ENCODE measurements at places on chromosomes 4 and X.

DNA sequence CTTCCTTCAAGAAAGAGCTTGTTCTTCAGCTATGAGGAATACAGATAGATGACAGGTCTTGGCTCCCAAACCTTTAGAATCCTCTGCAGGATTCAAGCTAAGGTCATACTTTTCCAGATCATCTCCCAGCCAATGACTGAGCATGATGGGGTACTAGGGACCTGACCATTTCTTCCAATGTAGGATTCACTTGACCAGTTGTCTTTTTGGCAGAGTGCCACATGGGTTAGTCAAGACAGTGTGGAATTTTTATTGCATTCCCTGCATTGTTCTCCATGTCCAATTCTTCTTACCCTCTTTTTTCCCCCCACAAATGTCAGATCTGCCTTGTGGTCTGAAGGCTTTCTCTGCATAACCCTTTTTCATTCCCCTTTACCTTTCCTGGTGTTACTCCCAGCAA lies 99.5 kb downstream of the CCSER1 start:
- DNase-seq: no peak

GRCh38 chr4:5391492-5391891 lies 316.9 kb downstream of the EVC2 start:
- no peak for DNase-seq

- DNase-seq: no peak
Observed at GRCh38 chr4:142281999-142282398, 564.1 kb downstream of the INPP4B start.

GRCh38 chrX:2576793-2577192 lies 76.0 kb upstream of the DHRSX start:
- no peak for DNase-seq

DNA sequence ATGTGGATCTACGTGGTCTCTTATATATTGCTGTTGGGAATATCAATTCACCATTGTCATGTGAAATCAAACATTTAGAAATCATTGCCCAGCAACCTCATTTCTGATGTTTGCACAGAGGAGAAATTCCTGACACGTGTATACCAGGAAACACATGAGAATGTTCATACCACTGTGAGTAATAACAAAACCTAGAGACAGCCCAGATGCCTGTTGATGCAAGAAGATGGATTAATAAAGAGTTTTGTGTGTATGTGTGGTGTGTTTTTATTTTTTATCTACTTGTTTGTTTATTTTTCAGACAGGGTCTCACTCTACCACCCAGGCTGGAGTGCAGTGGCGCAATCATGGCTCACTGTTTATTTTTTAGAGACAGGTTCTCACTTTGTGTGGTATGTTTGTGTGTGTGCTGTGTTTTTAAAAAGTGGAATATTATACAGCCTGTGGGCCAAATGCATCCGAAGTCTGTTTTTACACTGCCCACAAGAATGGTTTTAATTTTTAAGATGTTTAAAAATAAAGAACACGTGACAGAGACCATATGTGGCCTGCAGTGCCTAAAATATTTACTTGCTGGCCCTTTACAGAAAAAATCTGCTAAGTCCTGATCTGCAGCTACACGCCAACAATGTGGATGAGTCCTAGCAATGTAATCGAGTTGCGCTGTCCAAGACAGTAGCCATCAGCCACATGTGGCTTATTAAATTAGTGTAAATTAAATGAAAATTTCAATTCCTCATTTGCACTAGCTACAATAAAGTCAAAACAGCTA lies 39.2 kb downstream of the TXLNG start:
- DNase-seq: no peak

GRCh38 chr4:184506527-184507121 lies 32.3 kb upstream of the IRF2 start:
- DNase-seq: no peak

- DNase-seq: no peak
Observed at GRCh38 chr4:84058201-84058600, 440.9 kb downstream of the NKX6-1 start.

- DNase-seq: no peak
Observed at GRCh38 chrX:23782455-23782854, 518 bp upstream of the SAT1 start.

DNA sequence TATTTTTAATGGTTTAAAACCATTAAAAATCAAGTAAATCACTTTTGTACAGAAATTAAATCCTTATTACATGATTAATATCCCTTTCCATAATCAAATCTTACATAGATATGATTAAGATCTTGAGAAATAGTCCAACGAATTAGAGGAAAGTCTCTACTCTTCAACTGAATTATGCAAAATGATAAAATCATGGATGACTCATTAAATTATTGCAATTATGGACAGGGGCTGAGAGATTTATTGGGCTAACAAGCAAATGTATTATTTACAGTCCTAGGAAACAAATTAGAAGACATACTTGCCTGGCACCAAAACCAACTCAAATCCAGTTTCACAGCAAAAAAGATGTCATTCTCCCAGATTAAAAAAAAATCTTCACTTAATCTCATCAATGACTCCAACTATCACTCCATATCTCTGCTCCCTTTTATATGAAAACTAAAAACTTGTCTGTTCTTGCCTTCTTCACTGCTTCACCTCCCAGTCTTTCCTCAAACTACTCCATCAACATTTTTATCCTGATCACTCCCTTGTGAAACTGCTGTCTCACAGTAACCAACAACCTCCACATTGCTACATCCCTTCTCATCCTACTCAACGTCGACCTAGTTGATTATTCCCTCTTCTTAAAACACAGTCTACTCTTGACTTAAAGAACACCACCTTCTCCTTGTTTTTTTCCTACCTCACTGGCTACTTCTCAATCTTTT lies 18.4 kb upstream of the DDX60 start:
- DNase-seq: no peak

GRCh38 chr4:150264595-150265161 lies 186.4 kb downstream of the DCLK2 start:
- no peak for DNase-seq

DNA sequence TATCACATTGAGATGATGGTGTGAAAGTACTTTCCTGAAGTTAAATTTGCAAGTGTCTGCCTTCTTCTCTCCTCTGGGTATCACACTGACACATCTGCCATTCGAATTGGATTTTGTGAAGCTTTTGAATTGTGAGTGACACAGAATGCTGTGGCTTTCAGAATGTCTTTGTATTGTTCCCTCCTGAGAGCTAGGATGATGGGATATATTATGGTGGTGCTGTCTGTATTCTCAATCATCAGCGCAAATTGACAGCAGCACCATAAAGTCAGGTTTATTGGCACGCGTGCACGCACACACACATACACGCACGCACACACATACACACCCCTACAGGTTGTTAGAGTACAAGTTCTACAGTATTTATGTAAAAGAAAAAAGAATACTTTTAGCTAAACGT lies 143.3 kb downstream of the AWAT2 start:
- DNase-seq: no peak

DNA sequence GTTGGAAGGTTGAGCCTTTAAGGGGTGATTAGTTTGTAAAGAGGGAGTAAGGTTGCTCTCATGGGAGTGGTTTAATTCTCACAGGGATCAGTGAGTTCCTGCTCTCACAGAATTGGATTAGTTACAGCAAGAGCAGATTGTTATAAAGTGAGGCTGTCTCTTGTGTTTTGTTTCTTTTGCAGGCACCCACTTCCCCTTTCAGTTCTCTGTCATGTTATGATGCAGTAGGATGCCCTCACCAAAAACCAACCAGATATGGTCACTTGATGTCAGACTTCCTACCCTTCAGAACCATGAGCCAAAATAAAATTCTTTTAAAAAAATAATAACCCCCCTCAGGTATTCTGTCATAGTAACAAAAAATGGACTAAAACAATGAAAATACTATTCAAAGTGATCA lies 19.9 kb upstream of the IGSF1 start:
- DNase-seq: no peak

DNA sequence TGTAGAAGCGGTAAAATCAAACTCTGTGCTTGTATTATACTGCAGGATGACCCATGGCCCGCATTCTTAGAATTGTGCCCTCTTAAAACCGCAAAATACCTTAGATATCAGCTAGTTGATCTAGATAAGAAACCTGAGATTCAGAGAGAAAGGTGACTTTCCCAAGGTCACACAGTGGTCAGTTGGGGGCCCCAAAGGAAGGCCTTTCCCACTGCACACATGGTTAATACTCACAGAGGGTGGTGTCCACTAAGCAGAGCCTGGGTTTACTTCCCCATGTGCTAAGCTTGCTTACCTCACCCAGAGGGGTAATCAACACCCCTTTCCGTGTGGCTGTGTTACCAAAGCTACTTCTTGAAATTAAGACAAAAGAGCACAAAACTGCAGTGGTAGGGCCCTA lies 66.3 kb downstream of the RBM47 start:
- no peak for DNase-seq

DNA sequence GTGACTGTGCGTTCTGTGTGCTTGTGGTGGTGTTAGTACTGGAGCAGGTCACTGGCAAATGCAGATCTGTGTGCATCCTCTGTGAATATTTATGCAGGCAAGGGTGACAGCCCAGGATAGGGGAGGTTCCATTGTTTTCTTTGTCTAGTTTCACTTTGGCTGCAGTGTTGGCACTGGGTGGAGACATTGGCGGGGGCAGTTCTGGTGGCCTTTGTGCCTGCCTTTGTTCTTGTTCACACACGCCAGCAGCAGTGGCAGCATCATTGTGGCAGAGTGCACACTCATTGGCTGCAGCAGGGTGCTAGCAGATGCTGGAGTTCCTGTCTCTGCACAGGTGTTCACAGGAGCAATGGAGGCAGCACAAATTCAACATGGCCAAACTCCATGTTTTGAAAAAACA lies 495.3 kb downstream of the UBE2NL start:
- DNase-seq: no peak

GRCh38 chr4:173191623-173192041 lies 23.0 kb downstream of the GALNT7 start:
- no peak for DNase-seq

- DNase-seq: no peak
Observed at GRCh38 chrX:40368611-40369061, 212.1 kb upstream of the ATP6AP2 start.

DNA sequence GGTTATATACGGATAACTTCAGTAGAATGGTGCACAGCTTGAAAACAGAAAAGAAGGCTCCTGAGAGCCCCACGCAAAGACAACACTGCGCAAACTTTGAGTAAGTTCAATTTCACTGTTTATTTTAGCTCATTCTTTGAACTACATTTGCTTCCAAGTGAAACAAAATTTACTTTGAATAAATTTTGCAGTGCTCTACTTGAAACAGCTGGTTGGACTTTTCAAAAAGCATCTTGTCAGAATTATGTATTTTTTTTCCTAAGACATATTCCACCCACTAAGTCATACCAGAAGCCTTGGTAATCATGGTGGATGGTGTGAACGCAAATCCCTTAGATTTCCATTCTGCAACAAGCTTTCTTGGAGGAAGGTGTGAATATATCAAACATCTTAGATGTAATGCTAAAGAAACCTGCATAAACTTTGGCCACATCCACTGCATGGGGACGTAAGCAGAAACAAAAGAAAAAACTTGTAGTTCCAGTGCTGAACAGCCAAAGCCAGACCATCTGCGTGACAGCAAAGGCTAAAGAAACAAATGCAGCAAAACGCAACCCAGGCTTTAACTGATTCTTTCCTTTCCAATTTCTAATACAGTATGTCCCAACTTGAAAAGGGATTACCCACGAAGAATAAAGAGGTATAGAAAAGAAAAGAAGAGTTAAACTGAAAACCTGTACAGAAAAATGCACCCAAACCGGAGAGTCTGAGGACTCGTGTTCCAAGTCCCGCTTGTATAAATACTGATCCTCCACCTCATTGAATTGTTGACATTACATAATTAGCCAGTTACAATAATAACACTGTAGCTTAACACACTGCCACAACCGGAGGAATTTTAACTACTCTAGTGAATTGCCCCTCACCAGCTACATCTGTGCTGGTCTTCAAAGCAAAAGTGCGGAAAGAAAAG lies 90.9 kb downstream of the SH3RF1 start:
- DNase-seq: no peak

All from stimulated activated CD4-positive, alpha-beta T cell treated with anti-CD3 and anti-CD28 coated beads, Interleukin-15, amount 100 ng/mL, for 1 hour (primary cell).